ENCODE measurements at places on chromosomes 1 and 21.

GRCh38 chr1:151852733-151853132 lies 779 bp downstream of the THEM5 start:
- DNase-seq = no peak

GRCh38 chr1:3319874-3320245 lies 134.6 kb upstream of the ARHGEF16 start:
- DNase-seq = no peak

DNA sequence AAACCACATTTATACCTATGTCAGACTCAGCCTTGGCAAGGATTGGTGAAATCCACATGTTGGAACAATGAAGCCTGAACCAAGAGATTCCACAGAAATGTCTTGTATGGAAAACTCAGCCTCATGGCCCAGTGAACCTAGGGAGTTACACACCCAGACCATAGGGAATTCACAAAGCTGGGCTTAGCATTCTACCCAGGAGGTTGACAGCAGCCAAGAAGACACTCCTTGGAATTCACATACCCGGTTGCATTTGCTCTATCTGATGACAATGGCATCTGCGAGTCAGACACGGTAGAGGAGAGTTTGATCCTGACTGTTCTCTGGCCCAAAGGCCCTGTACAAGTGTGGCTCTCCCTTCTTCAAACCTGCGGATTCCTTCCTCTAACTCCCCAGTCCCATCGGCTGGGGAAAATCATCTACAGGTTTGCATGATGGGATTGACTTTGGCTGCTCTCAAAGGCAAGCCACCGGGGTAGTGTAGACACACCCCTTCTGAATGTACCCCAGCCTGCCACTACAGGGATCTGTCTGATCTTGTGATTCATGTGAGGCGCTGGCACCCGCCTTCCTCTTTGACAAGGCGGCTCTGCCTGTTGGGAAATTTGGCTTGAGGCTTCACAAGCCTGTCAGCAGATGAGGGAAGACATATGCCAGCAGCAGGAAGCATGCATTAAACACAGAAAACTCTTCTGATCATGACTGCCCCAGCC lies 297.3 kb upstream of the KAZN start:
- no peak for DNase-seq

DNA sequence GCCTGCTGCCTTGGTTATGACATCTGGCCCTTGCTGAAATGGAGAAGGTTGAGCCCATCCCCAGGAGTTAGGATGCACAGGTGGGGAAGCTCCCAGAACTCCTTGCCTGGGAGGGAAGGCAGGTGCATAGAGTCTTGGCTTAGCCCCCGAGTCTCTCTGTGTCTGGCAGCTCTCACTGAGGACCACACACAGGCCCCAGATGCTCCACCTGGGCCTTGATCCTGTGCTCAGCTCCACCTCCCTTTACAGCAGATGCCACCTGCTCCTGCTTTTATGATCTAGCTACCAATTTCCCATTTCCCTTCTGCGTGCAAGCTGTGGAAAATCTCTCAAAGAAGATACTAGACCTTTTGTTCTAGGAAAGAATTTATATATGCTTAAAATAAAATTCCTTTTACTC lies 28.8 kb upstream of the KCNJ6 start:
- no peak for DNase-seq

DNA sequence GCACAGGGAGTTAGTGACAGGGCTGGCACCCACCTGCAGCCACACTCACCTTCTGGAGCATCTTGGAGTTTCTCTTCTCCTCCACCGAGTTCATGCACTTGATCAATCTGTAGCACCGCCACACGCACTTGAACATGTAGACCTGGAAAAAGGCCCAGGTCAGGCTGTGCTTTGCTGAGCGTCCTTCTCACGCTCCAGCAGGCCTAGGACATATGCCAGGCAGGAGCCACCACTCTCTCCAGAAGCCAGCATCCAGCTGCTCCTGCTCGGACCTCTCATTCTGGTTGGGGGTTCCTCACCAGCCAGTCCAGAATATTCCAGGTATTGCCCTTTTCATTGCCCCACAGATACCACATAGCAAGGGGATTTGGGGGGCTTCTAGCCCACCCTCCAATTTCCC lies 11.7 kb upstream of the MATN1 start:
- no peak for DNase-seq

- no peak for DNase-seq
These were observed 7.0 kb downstream of the S100B start for GRCh38 chr21:46597896-46598343.

- DNase-seq = no peak
These were observed 34.4 kb upstream of the COL18A1 start for GRCh38 chr21:45370575-45370974.

- no peak for DNase-seq
These were observed 98.6 kb upstream of the LPGAT1 start for GRCh38 chr1:211928993-211929637.

DNA sequence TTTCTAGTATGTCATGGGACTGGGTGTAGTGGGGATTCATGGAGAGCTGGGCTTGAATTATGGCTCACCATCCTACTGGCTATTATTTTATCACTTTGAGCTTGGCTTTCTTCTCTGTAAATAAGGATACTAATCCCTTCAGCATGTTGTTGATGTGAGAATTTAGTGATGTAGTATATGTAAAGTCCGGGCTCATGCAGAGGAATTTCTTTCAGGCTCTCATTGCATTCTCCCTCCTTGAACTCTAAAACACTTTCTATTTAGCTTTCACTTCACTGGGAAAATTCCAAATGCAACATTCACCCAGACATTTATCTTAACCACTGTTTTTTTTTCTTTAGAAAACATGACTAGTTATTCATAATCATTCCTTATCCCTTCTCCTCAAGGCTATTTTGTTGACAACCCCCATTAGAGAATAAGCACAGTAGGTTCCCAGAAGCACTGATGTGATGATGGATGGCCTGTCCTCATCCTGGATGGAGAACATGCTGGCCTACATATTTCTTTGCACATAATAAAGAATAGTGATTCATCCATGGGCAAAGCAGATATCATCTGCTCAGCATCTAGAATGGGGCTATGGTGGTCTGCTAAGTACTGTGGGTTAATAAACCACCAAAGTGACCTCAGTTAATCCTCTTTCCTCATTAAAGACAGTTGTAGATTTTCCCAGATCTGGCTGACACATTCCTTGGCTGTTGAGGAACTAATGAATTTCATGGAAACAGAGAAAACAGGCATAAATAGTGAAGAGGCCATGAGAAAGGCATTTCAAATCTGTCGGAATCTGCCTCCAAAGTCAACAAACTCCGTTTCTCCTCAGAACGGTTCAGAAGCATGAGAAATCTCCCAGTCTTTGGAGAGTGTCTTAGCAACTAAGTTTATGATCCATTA lies 68.0 kb upstream of the CYP2J2 start:
- DNase-seq = no peak

DNA sequence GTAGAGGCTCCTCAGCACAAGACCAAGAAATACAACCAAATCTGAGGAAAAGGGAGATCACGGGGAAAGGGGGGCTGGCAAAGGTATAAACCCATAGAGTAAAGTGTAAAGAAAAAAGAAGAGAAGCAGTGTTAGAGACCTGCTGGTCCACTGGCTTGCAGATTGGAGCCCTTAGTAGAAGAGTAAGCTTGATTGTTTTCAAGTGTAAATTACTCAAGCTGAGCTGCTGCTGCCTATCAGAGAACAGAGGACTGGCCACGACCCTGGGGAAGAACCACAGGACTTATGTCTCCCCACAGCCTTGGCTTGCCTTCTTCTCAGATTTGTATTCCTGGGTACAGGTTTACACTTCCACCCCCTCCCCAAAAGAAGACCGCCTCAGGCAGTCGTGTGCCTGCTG lies 294.2 kb downstream of the LMX1A start:
- no peak for DNase-seq

DNA sequence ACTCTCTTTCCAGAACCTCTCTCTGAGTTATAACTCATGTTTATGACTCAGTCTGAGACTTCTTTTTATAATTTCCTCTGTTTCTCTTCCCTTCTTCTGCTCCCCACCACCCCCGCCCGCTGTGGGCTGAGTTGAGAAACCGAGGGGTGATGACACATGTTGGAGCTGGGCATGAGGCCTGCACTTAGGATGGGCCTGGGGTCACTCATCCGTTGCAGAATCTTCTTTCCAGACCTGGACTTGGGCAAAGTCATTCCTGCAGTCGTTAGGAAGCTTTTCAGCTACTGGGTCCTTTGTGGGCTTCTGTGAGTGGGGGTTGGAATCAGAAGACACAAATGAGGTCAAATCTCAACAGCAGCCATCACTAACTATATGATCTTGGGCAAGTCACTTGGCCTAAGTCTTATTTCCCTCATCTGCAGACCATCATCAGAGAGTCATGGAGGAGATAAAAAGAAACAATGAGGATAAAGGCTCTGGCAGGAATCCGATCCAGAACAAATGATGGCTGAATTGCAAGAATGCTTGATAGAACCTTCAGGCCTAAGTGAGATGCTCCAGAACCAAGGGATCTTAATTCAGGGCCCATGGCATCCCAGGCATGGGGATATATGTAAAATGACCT lies 53.4 kb downstream of the RPS6KA1 start:
- DNase-seq = no peak

GRCh38 chr1:3601743-3602142 lies 9.6 kb downstream of the MEGF6 start:
- no peak for DNase-seq

DNA sequence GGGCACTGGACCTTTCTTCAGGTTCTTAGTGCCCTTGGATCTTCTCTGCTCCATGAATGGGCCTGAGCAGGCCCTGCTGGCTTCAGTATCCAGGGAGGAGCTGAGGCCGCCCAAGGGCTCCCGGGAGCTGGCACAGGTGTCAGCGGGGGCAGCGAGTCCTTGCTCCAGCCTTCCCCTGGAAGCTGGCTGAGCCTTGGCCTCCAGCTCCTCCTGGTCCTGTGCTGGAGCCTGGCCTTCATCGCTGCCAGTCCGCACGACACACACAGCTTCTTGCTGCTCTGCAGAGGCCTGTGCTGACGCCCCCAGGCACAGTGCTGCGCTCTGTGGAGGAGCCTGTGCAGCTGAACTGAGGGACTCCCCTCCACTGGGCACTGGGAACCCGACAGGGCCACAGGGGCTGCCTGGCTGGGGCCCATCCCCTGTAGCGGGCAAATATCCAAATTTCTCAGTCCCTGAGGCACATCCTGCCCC lies 1.7 kb downstream of the SPOCD1 start:
- peak; percentile 52 for DNase-seq

DNA sequence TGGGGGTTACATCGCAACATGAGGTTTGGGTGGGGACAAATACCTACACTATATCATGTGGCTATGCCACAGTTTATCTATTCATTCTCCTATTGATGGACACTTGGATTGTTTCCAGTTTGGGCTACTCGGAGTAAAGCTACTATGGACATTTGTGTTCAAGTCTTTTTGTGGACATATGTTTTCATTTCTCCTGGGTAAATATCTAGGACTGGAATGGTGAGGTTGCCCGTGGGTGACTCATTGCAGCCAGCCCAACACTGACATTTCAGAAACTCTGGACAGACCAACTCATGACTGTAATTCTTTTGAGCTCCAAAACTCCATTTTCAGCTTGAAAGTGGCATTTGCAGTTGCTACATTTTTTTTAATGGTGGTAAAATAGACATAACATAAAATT lies 82.7 kb downstream of the KAZN start:
- no peak for DNase-seq

- no peak for DNase-seq
These were observed 110.8 kb downstream of the PLPP3 start for GRCh38 chr1:56468518-56468917.

DNA sequence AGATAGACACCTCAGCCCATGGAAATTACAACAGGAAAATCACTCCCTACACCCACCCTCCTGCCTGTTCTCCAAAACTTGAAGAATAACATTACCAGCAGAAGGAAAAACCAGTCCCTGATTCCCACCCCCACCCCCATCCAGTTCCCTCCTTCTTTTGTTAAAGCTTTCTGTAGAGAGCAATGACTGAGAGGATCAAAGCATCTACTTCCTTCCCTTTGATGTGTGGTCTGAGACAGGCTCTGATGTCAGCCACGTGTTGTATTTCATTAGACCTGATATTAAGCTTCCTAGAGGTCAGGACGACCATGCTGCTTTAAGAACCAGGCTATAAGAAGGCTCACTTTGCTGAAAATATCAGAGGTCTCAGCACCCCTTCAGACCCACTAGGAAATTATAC lies 73.9 kb upstream of the HAO2 start:
- DNase-seq = no peak
